Calu3 (cell line): ENCODE measurements at places on chromosomes 1 and 21.

DNA sequence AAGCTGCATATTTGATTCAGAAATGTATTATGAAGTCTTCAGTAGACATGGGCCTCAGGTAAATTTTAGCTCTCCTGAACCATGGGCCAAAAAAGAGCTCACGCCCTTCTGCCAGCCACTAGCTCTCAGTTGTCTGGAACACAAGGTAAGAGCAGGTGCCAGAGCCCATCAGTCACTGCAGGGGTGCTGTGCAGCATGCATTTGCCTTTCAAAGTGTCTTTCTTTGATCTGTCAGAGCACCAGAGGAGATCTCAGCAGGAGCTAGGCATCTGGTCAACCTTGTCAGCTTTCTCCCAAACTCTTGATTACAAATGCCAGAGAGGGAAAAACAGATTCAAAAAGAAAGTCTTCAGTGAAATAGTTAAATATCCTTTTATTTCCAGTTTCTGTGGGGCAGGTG is 332.3 kb downstream of the COL11A1 start:
- no peak for DNase-seq

GRCh38 chr1:9482403-9482802 is 56.9 kb upstream of the SLC25A33 start:
- DNase-seq: no peak

DNA sequence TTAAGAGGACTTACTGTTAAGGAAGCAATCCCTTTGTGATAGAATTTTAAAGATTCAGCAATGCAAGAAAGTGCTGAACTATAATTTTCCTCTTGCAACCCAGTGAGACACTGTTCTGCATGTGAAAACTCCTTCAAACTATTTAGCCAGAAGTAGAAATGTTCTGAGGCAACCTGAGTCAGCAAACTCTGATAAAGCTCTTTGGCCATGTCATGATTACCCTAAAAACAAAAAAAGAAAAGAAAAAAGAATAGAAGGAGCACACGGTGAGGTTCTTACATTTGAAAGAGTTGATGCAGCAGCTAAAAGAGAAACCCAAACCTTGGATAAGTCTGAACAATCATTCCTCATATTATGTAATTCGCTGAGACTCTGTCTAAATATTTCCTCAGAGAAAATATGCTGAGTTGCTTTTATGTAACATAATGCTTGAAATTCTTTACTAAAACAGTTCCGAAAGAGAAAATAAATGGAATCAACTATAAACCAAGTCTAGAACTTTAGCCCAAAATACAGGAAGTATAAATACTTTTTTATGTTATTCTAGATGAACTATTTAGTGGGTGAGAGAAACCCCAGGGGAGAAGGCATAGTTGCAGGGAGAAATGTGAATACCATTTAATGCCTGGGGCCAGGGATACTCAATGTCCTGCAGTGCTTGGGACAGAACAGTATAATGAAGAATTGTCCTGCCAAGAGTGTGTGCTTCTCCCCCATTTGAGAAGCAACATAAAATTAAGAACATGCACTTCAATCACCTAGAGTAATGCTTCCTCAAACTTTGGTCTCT is 60.0 kb downstream of the INTS7 start:
- no peak for DNase-seq

DNA sequence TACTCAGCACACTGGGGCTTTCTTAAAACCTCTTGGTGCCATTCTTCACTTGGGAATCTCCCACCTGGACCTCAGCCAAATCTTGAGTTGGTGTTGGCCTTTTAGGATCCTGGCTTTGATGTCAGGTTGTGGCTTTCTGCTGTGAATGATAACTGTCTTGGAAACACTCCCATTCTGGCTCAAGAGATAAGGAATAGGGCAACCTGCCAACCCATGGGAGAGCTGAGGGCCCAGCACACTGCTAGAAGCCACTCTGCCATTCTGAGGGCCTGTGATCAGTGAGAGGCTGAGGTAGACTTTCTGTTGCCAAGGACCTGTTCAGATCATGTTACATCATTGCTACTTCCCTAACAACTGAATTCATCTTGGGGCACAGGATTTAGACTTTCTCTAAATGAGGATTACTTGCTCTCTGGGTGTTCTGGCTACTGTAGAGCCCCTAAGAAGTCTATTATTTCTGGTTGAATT is 45.8 kb downstream of the TTC39A start:
- peak; percentile 53 for DNase-seq

DNA sequence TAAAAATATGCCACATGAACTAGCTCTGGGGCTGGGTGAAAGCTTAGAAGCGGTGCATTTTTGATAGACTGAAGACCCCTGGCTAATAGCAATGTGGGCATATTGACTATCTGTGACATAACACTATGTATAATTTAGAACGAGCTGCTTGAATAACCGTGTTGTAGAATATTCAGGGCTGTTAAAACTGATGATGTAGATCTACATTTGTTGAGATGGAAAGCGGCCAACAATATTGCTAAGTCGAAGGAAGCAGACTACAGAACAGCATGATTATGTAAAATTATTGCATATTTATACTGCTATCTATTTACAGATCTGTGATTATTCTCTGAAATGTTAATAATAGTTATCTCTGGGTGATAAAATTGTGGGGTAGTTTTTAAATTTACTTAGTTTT is 41.1 kb upstream of the BCL10 start:
- no peak for DNase-seq

DNA sequence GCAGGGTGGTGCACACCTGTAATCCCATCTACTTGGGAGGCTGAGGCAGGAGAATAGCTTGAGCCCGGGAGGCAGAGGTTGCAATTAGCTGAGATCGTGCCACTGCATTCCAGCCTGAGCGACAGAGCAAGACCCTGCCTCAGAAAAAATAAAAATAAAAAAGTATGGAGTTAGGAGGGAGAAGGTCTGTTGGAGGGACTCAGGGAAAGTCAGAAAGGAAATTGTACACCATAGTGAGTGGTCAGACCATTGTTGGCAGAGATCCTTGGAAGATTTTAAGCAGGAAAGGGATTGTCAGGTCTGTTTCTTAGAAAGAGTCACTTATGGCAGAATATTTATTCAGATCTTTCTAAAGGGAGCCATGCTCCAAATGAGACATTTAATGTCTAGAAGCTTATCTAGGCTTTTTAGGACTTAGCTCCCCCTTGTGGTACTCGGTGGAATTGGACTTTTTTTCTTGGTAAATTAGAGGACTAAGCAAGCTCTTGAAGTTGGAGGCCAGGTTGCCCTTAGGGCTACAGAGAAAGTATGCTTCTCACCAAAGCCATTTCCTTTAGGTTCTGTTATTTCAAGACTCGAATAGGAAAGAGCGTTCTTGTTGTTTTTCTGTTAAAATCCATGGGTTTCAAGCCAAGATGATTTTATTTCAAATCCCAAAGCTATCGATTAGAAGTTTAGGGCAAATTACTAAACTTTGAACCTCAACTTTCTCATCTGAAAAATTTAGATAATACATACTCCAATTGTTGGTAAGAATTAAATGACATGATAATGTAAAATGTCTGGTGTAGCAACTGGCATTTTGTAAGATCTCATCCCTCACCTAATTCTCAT is 16.5 kb downstream of the MIA3 start:
- peak; percentile 83 for DNase-seq

DNA sequence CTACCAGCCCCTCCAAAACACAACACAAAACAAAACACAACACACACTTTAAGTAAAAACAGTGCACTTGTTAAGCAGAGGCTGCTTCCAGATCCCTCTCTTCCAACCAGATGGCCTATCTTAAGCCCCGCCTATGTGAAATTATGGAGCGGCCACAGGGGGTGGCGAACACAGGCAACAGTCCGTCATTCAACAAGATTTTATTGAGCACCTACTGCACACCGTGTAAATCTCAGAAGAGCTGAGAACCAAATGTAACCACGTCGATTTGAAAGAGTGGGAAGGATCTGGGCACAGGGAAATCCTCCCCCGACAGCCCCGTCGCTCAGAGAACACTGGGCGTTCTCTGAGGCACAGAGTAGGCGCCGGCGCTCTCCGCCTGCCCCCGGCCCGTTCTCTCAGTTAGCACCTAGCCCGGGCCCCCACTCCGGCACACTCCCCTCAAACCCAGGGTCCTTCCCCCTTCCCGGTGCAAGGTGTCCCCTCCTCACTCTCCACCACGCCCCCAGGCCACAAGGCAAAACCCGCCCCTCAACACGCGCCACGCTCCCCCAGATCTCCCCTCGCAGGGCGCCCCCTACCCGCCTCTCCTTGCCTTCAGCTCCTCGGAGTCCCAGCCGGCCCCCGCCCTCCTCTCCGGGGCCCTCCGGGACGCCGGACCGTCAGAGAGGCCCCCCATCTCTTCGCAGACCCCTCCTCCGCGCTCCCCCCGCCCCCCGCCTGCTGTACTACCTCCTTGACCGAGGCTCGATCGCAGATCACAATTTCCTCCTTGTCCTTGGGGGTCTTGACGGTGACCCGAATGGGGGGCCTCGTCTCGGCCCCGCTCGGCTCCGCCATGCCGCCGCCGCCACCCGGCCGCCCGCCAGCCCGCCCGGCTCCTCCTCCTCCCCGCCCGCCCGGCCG is 483 bp downstream of the UBQLN4 start:
- peak; percentile 81 for DNase-seq

GRCh38 chr1:26862781-26863684 is at the start of gene SFN:
TSS of gene SFN (plus strand) at chr1:26863149. CDS start at chr1:26863213, 64 bp downstream.
- DNase-seq: peak; percentile 93

- DNase-seq: no peak
These were observed 4.1 kb downstream of the OLFML3 start for GRCh38 chr1:113983391-113983790.

DNA sequence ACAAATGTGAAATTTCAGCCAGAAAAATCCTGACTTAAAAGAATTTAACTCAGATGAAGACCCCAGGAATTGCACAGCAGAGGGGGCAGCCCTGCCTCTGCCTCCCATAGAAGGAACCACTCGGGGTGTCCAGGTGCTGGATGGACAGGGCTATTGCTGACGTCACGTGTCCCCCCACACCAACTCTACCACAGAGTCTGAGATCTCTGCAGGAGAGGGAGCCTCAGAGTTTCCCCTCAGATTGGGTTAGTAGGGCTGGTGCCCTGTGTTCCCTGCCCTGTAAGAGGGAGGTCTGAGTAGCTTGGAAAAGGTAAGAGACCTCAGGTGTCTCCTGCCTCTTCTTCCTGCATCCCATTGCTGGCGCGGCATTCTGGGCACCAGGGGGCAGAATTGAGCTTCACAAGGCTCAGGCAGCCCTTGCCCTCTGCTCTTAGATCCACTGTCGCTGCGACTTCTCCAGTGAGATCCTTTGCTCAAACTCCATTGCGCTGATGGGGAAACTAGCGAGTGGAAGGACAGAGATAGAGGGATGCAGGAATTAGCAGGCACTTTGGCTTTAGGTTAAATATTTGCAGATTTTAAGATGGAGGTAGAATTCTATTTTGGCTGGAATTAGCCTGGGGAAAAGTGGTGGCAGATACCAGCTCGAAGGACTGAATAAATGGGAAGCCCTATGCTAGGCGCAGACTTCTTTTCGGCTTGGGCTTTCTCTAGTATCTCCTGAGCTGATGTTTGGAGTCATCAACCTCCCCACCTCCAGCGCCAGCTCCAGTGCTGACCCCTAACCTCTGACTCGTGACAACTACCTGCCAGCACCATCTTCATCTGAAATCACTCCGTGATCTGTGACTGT is 42.8 kb upstream of the DMBX1 start:
- DNase-seq: peak; percentile 87

- DNase-seq: no peak
These were observed 303.6 kb upstream of the FAM78B start for GRCh38 chr1:166470441-166470840.

DNA sequence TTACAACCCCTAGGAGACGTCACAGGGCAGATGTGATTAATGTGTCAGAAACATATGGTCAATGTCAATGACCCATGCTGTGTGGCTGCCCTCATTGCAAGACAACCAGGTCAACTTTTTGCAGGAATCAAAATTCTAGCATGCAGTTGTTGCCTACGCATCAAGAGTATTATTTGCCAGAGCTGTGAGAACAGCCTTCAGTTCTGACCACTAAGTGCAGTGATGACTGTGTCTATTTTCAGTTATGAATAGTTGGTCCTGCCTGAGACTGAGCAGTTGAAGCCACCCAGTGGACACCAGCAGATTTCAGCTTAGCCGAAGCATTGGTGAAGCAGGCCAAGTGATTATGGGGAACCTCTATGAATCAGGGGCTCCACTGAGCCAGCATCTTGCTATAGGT is 47.3 kb downstream of the LYPLAL1 start:
- no peak for DNase-seq

- no peak for DNase-seq
These were observed 43.7 kb downstream of the GTF2B start for GRCh38 chr1:88847643-88848042.

DNA sequence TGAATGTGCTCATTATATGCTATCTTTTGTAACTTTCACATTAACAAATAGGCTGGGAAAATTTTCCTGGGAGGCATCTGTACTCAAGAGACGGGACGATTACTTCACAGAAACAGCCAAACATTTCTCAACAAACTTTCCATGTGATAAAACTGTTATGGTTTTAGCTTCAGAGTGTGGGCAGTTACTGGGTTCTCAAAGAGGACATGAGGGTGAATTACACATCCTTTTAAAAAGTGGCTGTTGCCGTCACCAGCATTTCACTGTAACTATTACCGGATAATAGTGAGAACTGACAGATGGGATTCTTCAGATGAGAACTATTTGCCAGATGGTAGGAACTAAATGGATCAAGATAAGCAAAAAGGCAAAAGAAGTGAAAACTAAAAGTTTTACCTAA is 109.1 kb downstream of the APP start:
- no peak for DNase-seq

DNA sequence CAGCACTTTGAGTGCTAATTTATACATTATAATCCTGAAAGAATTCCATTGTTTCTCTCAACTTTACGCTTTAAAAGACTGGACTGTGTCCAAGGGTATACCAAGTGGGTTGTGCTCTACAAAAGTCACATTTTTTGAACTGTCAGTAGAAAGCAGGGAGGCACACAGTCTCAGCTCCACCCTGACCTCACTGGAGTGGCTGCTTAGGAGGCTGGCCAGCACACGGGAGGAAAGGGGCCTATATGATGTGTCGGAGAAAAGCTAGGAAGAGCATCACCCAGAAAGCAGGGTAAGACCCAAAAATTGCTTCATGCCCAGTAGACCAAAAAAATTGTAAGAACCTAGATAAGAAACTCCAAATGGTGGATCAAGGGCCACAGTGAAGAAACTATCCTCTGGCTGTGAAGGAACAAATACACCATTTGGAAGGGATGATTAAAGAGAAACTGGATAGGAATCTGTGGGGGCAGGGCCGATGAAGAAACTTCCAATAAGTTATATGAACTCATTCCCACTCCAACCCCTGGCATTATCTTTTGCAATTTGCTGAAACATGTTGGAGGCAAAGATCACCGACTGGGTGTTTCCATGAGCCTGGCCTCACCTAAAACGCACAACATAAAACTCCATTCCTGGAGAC is 1.9 kb downstream of the S100A10 start:
- DNase-seq: no peak

- DNase-seq: no peak
These were observed 30.4 kb upstream of the RAB4A start for GRCh38 chr1:229240532-229240931.
